ENCODE measurements at places on chromosomes 3 and 15.
A peak's percentile ranks its signal among the peaks of the same experiment; 100 is the strongest.

GRCh38 chr3:155984791-155985417, 114.5 kb downstream of the GMPS start:
- no peak for DNase-seq

GRCh38 chr3:185502987-185503386, 4.2 kb upstream of the TMEM41A start:
- no peak for DNase-seq

GRCh38 chr3:169454823-169455222, 208.7 kb downstream of the MECOM start:
- DNase-seq: peak; percentile 32

DNA sequence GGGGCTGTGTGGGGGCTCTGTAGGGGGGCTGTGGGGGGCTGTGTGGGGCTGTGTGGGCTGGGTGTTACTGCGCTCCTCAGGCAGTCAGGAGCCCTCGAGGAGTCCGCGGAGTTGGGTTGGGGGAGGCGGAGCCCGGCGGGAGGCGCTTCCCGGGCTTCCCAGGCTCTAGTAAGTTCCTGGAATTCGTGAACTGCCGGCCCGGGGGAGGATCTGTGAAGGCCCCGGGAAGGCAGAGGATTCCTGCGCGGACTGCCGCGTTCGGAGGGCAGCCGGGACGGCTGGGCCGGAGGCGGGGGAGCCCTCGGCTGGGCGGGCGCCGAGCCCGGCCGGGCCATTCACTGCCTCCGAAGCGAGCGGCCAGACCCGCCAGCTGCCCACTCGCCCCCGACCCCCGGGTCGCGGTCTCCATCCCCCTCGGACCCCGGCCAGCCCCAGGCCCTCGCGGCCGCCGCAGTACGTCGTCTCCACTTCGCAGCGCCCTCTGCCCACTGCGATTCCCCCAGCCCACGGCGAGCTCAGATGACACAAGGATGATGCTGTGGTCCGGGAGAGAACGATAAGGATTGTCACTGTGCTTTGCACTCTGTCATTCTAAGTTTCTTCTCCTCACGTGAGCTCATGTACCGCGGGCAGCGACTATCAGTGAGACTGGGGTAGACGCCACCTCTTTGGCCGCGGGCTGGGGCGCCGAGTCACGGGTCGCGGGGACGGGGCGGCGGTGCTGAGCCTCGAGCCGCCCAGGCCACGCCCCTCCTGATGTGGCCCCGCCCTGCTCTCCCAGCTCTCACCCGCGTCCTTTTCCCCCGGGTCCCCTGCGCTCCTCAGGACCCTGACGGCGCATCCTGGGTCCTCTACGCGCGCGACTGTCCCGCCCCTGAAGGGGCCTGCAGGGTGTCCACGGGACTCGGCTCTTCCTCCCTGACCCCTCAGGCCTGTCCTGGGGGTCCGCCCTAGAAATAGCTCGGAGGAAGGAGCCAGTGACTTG, 65.3 kb downstream of the KLF13 start:
- peak; percentile 63 for DNase-seq

GRCh38 chr15:82943176-82943575, 9.3 kb downstream of the HOMER2 start:
- no peak for DNase-seq

- no peak for DNase-seq
Observed at GRCh38 chr3:49424816-49425215, 2.5 kb upstream of the AMT start.

- no peak for DNase-seq
Observed at GRCh38 chr3:165336786-165337185, 140.6 kb upstream of the SLITRK3 start.

- no peak for DNase-seq
Observed at GRCh38 chr3:59440285-59441028, 390.6 kb upstream of the CFAP20DC start.

DNA sequence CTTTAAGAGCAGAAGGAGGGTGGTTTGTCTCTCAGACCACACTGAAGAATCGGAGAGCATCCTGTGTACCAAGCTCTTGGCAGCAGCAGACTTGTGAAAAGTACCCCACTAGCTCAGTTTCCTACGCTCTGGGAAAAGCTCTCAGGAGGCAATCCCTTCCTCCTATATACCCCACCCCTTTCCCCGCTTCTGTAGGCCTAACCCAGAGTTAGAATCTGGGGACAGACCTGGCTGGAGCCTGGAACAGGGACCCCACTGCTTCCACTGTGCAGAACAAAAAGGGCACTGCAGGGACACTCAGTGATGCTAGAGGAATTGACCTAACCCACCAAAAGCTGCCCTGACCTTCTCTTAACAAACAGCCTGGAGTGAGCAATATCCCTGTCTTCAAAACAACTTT, 70.0 kb upstream of the CCDC39 start:
- no peak for DNase-seq

GRCh38 chr15:35925275-35926006, 379.5 kb upstream of the DPH6 start:
- no peak for DNase-seq

- DNase-seq: no peak
Observed at GRCh38 chr15:33473005-33473404, 162.2 kb downstream of the RYR3 start.

- no peak for DNase-seq
Observed at GRCh38 chr15:45180201-45180600, 7.6 kb downstream of the SHF start.

- no peak for DNase-seq
Observed at GRCh38 chr3:19206540-19206939, 58.2 kb downstream of the KCNH8 start.

DNA sequence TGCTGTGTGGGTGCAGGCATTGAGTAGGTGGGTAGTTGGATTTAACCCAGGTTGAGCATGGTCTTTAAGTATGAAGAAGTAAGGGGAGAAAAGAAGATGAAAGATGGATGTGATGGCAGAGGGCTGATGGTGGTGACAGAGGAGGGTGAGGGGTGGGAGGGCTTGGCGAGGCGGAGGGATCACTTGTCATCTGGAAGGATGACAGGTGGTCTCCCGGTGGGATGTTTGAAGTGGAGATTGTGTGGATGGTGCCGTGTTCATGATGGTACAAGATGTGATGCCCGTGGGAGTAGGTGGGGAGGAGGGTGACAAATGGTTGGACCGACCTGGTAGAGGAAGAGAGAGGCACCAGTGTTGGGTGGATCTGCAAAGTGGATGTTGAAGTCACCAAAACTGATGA, 208.8 kb downstream of the RPLP1 start:
- DNase-seq: no peak

DNA sequence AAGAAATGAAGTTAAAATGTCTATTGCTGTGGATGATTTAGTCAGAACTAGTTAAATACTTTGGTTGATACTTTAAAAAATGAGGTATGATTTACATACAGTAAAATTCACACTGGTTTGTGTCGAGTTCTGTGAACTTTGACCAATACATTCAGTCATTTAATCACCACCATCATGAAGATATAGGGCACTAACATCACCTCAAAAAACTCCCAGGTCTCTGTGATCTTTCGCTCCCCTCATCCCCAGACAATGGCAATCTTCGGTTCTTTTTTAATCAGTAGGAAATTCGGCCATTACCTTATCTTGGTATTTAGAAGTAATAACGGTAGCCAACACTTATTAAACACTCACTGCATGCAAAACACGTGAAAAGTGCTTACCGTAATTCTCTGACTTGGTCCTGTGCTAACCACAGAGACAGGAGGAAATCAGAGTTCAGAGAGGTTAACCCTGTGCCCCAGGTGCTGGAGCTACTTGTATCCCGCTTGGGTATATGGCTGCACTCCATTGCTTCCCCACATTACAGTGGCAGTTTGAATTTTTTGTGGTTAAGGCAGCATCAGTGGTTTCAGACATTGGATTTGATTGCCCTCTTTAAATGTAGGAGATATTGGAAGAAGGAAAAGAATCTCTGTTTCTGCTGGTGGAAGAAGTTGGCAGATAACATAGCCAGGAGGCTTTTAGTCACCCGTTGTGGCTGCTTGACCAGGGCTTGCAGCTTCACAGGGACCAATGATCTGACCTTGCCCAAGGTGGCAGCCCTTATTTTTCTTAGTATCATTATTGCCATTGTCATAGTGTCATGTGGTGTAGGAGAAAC, 4.2 kb downstream of the PLCL2 start:
- no peak for DNase-seq

GRCh38 chr3:113084777-113085176, 94.0 kb downstream of the GTPBP8 start:
- peak; percentile 57 for DNase-seq

DNA sequence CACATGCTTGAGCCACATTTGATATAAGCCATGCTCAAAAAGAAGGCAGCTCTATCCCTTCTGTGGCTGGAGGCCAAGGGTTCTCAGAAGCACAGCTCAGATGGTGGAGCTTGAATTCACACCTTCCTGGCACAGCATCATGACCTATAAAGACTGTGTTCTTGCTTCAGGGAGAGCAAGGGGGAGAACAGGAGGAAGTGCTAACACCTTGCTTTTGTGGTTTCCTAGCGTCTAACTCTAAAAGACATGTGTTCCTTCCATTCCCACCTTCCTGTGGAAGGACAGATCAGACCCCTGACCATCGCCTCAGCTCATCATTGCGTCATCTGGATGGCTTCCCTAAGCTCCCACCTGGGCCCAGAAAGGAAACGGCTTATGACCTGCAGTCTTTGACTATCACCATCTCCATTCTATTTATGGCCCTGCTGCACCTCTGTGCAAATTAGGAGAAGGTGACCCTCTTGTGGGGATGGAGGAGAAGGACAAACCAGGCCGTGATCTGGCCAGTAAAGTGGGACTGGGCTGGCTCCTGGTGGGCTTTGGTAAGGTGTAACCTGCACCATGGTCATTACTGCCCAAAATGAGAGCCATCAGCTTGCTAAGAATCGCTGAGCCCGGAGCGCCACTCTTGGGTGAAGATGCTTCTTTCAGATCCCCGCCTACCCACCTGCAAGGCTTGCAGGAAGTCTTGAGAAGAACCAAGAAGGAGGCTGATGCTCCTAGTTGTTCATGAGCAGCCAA, 128.5 kb downstream of the SERPINI1 start:
- DNase-seq: no peak

- DNase-seq: peak; percentile 45
Observed at GRCh38 chr3:138941259-138941885, 5.6 kb downstream of the FOXL2 start.

- DNase-seq: no peak
Observed at GRCh38 chr3:193737191-193737751, 144.3 kb downstream of the OPA1 start.

GRCh38 chr15:95295896-95296625, 1034.4 kb upstream of the NR2F2 start:
- DNase-seq: no peak

GRCh38 chr3:57696801-57697321, 4.0 kb upstream of the DENND6A start:
- DNase-seq: peak; percentile 30

- peak; percentile 59 for DNase-seq
Observed at GRCh38 chr3:158842976-158843375, 41.1 kb downstream of the MFSD1 start.

DNA sequence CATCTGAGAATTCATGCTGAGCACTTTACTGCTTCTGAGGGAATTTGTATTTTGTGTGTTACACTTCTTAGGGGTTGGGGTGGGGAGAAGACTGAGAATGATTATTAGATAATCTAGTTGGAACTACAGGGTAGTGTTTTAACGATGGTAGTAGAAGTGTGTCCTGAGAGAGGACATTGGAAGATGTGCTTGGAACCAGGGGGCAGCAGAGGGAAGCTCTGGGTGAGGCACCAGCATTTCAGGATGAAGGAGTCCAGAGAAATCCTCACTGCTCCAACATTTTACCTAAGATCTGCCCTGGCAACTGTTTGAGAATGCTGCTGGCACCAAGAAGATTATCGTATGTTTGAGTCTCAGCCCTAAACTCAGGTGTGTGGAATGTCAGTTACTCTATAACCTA, 145.5 kb downstream of the SQOR start:
- DNase-seq: no peak

- peak; percentile 11 for DNase-seq
Observed at GRCh38 chr3:72694398-72694797, 153.8 kb downstream of the SHQ1 start.

DNA sequence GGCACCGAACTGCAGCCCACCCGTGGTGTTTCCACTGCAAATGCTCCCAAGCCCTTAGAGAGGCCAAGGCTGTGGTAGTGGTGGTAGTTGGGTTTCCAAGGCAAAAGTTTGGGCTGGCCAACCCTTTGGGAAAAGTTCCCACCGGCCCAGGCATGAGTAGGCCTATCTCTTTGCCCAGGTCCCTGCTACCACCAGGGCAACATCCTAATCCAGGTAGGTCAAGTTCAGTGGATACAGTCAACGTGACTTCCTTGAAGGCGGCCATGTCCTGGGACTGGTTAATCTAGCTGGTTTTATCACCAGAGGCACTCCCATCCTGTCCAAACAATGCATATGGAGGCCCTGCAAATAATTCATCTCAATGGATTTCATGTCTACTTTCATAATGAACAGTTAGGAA, 1.6 kb upstream of the ONECUT1 start:
- no peak for DNase-seq

DNA sequence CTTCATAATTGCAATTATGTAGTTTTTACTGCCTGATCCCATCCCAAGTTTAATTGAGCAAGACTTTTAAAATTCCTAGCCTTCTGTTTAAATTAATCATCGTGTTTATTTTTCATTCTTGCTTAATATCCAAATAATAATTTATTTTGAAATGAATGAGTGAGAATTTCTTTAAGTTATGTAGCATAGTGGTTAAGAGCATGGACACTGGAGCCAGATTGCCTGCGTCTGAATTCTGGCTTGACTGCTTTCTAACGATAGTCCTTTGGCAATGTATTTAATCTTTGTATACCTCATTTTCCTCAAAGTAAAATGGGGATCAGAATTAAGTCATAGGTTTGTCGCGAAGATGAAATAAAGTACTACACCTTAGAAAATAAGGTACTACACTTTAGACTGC, 71.4 kb downstream of the LRRC49 start:
- DNase-seq: peak; percentile 7

GRCh38 chr3:11477407-11477911, 166.3 kb downstream of the VGLL4 start:
- peak; percentile 84 for DNase-seq

DNA sequence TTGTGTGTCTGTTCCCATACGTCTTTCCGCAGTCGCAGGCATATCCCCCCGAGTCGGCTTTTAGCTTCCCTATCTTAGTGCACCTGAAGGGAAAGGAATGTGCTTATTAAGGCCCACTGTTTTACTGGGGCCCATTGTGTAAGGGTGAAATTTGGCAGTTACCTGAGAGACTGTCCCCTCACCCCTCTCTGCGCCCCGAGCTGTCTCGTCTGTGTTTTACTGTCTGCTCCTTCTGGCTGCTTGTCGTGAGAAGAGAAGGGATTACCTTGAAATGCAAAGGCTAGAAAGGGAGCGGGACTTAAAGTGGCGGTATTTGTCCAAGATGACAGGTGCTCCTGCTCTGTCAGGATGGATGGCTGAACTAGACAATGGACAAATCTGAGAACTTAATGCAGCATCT, 233.0 kb upstream of the POU1F1 start:
- no peak for DNase-seq

GRCh38 chr3:190865419-190865818, 2.9 kb upstream of the GMNC start:
- DNase-seq: no peak

GRCh38 chr15:57694279-57694678, 12.2 kb upstream of the POLR2M start:
- peak; percentile 76 for DNase-seq

DNA sequence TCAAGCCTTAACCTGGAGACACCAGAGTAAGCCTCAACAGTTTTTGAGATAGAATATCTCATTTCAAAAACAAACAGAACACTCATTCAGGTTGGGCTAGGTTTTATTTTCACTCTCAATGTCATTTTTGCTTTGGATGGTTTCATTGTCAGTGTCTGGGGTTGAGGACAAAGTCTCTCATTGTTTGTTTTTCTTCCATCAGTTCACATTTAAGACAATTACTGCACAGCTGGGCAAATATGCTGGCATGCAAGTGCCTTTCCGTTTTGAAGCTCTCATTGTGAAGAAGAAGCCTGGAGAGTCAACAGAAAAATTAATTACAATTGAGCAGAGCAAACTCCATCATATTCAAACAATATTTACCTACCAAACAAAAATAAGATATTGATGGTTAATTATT, 1050.0 kb downstream of the TBL1XR1 start:
- DNase-seq: no peak

All from foreskin fibroblast (primary cell).